ENCODE measurements at places on chromosomes 7 and 10. TPM values are rescaled to one million over a fixed set of nuclear protein-coding genes. Genes with fewer than 3 reads are reported as not detected.

FAM170B gene
- total RNA-seq, result not detected

SYT15 gene
- total RNA-seq, result 0.42 TPM

OR2A12 gene
- not detected for total RNA-seq

LRRC18 gene
- not detected for total RNA-seq

SPDYE5 gene
- not detected for total RNA-seq

HOGA1 gene
- total RNA-seq, result not detected

CCDC3 gene
- total RNA-seq, result not detected

CLRN3 gene
- not detected for total RNA-seq

UCN3 gene
- not detected for total RNA-seq

AZGP1 gene
- total RNA-seq, result not detected

CH25H gene
- not detected for total RNA-seq

HOXA2 gene
- total RNA-seq, result not detected

SPDYE1 gene
- not detected for total RNA-seq

NAT16 gene
- total RNA-seq, result not detected

AS3MT gene
- total RNA-seq, result not detected

TFEC gene
- total RNA-seq, result not detected

C10orf67 gene
- not detected for total RNA-seq

TYW1 gene
- 21.0 TPM for total RNA-seq

CLDN15 gene
- total RNA-seq, result 17.6 TPM

IGF2BP3 gene
- 0.67 TPM for total RNA-seq

BLOC1S2 gene
- 62.3 TPM for total RNA-seq

TDRD1 gene
- 0.25 TPM for total RNA-seq

LCOR gene
- total RNA-seq, result 29.2 TPM

ITGB8 gene
- total RNA-seq, result 0.02 TPM

UPK3BL2 gene
- 6.7 TPM for total RNA-seq

JCAD gene
- 0.02 TPM for total RNA-seq

FGL2 gene
- 2.1 TPM for total RNA-seq

PITX3 gene
- total RNA-seq, result not detected

OAT gene
- total RNA-seq, result 49.2 TPM

CYP2C19 gene
- not detected for total RNA-seq

TAS2R5 gene
- total RNA-seq, result 1.6 TPM

IFIT2 gene
- total RNA-seq, result 1.2 TPM

PNLIPRP2 gene
- total RNA-seq, result not detected

CALD1 gene
- total RNA-seq, result 2.1 TPM

COL13A1 gene
- total RNA-seq, result not detected

TSPAN15 gene
- 1.7 TPM for total RNA-seq
